ENCODE measurements at places on chromosomes 6 and 20.

- DNase-seq, result no peak
Observed at GRCh38 chr20:24998631-24999445, 6.3 kb upstream of the APMAP start.

DNA sequence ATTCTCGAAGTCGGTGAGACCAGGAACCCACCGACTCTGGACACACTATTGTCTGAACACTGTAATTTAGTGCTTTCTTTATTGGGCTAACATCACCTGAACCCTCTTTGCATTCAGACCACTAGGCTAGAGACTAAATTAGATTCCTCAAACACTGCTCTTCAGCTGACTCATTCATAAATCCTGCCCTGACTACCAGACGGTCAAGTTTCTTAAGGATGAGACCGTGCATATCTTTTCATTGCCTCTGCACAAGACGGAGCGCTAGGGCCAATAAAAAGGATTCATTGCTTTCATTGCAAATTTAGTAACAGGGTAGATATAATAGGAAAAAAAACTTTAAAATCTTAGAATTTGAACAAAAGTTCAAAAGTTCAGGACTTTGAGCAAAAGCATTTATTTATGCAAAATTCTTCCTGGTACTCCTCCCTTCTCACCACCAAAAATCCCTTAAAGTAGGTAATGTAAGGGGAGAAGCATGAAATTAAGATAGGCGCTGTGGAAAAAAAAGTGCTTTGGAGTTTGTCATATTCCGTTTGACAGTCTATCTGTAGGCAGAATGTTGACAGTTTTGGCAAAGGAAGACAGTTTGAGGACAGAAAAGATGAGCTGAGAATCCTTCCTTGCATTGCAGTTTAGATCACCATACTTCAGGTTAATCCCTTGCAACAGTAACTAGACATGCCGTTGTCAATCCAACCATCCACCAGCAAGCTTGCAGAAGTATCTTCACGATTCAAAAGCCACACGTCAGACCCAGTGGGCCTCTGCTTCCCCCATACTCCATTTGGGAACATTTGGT is 328.6 kb upstream of the JARID2 start:
- DNase-seq, result no peak

DNA sequence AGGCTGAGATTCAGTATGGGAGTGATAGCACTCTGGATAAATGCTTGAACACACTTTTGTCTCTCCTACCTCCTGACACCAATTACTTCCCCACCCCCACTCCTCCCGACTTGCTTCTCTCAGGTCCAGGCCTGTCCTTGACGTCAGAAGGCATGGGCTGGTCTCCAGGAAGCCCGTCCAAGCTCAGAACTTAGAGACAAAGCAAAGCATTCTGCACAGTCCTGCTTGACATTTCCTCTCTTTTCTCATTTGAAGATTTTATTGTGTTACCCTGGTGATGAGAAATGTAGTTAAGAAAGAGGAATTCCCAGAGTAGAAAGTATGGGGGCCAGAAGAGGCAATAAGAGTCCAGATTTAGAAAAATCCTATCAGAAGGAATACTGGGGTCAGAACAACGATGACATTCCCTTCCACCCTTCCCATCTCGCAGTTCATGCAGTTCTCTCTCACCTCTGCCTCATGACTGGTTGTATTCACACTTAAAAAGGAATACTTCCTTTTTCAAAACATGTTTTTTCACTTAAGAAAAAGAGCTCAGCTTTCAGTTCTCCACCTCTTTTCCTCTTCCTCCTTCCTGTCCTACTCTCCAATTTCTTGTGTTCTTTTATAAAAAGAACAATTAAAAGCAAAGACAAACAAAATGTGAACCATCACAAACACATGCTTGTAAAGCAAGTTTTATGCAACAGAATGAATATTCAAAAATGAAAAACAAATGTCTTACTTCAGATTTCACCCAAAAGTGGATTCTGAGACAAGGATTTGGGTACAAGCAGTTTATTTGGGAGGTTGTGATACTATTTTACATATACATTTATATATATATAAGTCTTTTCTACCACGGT is 18.5 kb upstream of the FAM184A start:
- DNase-seq, result no peak

DNA sequence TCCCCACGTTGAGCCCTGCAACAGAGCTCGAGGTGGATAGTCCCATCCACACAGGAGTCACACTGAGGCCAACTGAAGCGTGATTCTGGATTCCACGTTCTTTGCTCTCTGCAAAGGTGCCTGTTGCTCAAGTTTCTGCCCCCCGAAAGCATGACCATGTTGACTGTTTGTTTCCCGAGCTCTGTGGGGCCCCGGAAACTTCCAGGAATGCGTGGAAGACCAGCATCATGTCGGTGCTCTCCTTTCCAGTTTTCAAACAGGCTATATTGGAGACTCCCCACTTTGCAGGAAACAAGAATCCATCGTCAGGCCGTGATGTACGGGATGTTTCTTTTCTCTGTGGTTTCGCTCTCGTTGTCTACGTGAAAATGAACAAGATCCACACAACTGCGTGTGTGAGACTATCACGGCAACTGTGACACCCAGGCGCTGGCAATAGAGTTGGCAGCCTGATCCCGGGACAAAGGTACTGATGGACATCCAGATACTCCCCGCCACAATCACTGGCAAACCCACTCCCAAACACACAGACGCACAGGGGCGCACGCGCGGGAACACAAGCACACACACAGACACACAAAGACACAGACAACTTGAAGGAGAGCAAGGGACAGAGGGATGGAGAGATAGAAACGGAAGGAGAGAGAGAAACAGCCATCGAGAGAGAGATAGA is 444.6 kb upstream of the DEFB115 start:
- no peak for DNase-seq

DNA sequence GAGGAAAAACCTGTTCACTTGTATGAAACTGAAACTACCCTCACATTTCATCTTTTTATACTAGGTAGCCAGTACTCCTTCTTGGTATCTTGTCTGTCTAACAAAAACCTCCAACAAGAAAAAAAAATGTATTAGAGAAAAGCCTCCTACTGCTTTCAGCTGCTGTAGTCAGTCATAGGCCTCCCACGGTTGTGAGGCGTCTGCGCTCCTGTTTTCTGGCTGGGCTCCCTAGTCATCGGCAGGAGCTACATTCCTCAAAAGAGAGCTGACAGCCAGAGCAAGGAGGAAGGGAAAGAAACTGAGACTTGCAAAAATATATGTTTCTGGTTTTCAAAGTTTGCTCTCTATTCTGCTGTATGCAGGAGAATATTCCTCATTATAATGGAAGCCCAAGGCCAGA is 517.0 kb downstream of the LMBRD1 start:
- DNase-seq, result no peak

GRCh38 chr6:71608646-71609045 is 277.7 kb upstream of the RIMS1 start:
- no peak for DNase-seq

DNA sequence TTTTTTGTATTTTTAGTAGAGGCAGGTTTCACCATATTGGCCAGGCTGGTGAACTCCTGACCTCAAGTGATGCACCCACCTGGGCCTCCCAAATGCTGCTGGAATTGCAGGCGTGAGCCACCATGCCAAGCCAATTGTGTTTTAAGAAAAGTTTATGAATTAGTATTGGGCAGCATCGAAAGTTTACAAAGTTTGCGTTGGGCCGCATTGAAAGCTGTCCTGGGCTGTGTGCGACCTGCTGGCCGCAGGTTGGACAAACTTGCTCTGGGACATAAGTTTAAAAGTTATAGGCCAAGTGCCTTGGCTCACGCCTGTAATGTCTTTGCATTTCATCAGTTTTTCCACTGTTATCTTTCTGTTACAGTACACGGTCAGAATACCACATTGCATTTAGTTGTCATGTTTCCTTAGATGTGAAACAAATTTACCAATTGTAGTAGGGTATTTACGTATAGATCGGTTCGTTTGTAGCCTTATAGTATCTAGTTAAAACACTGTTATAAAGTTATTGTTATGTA is 39.5 kb downstream of the ASXL1 start:
- no peak for DNase-seq

DNA sequence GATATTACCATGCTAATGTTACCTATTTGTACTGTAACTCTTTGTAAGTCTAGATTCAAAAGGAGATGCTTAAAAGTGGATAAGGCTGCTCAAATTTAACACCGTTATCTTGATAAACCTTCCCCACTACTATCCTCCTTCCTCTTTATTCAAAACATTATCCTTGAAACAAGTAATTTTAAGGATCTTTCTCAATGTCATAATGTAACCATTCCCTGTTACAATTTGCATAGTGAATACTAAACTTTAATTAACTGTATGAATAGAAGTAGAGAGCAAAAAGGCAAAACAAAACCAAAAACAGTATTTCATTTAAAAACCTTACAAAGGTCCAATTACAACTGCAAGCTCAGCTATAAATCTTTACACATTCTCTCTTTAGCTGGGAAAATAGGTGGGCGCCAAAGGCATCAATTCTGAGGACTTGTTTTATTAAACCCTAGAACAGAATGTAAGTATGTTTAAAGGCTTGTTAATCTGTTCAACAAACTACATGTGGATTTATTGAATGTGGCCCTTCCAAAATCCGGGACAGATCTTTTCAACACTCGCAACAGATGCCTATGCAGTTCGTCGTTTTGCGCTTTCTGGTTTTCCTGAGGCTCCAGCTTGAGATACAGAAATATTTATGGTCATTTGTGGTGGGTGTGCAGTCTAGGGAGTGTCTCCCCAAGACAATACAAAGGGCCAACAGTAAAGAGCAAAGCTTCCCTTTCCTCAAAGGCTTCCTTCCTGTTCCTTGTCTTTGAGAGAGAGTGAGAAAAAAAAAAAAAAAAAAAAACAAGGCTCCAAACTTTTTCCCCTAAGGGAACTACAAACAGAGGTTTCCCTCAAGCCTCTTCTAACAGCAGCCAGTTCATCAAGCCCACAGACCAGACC is 15.1 kb downstream of the KIF13A start:
- no peak for DNase-seq

GRCh38 chr20:17870086-17870740 is 98.4 kb downstream of the SNX5 start:
- DNase-seq, result no peak

- no peak for DNase-seq
Observed at GRCh38 chr6:149268768-149269167, 48.7 kb upstream of the TAB2 start.

- DNase-seq, result no peak
Observed at GRCh38 chr20:4470375-4470774, 251.3 kb upstream of the PRND start.

DNA sequence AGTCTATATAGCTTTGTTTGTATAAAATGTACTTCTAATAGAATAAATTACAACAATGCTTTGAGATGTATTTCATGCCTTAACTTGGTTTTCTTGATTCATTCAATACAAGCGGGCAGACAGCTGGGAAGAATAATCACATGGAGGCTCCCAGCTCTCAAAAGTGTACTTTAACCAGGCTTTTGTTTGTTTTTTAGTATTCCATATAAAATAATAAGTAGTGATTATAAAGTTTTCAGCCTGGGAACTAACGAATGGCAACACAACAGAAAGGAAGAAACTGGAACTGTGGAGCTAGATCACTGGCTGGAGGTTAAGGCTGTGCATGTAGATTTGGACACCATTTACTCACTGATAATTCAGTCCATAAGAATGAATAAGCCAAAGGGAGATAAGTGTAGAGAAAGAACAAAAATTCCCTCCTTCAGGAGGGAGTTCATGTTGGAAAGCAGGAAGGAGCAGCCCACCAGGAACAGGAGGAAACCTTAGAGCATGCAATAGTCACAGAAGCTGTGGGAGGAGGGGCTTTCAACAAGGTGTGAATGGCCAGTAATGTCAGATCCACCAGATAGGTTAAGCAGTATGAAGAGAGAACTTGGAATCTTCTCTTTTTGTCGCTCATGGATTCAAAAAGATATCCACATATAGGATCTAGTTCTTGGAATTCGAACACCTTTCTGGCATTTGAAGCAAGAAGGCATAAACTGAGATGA is 41.2 kb upstream of the SLC35D3 start:
- DNase-seq, result no peak

DNA sequence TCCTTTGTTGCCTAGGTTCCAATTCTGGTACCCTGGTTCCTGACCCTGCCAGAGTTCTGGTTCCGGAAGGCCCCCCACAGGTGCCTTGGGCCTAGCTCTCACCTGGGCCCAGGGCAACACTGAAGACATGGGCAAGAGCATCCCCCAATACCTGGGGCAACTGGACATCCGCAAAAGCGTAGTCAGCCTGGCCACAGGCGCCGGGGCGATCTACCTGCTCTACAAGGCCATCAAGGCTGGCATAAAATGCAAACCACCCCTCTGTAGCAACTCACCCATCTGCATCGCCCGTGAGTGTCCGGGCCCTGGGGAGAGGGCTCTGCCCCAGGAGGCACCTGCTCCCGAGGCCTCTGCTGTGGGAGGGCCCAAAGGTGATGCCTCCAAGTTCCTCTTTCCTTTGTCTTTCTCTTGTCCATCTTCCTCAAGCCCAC is at the start of gene ARMC12:
TSS of gene ARMC12 (plus strand) at position 51 of the 431 bp plus-strand sequence. CDS start at position 128, 77 bp downstream.
- DNase-seq, result no peak

- no peak for DNase-seq
Observed at GRCh38 chr6:166806217-166806838, 150.0 kb downstream of the RNASET2 start.

DNA sequence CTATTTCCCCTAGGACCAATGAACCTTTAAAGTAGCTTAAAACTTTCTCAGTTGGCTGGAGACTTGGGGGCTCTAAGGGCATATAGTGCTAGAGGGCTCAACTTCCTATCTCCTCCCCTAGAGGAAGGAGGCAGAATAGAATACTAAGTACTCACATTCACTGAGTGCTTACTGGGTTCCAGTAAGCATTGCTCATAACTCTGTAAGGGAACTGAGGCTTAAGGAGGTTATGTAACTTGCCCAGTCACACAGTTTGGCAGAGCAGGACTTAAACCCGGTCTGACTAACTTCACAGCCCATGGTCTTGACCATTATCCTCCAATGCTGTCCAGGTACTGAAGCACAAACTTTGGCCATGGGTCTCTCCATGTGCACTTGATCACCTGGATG is 12.5 kb downstream of the SESN1 start:
- DNase-seq, result no peak

GRCh38 chr6:31702405-31702818 is 712 bp downstream of the ABHD16A start:
- DNase-seq, result no peak

DNA sequence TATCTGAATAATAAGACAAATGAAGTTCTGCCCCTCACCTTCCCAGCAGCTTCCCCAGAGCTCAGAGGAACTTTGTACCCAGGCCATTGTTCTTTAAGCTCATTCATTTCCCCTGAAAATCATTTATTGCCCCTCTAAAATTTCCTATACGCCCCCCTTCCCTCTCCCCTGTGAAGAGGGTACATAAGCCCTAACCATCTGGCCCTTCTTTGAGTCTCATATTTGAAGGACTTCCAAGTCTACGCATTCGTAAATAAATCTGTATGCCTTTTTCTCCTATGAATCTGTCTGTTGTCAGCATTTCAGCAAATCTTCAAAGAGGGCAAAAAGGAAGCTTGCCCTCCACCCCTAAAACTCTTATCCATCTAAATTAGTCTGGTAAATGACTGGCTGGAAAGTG is 73.1 kb upstream of the DST start:
- no peak for DNase-seq

- no peak for DNase-seq
Observed at GRCh38 chr20:59733351-59733750, 129.0 kb downstream of the PHACTR3 start.

GRCh38 chr6:125930765-125931418 is 25.7 kb upstream of the HINT3 start:
- no peak for DNase-seq
